HAP-1 (cell line): ENCODE measurements at places on chromosomes 11 and 22.

DNA sequence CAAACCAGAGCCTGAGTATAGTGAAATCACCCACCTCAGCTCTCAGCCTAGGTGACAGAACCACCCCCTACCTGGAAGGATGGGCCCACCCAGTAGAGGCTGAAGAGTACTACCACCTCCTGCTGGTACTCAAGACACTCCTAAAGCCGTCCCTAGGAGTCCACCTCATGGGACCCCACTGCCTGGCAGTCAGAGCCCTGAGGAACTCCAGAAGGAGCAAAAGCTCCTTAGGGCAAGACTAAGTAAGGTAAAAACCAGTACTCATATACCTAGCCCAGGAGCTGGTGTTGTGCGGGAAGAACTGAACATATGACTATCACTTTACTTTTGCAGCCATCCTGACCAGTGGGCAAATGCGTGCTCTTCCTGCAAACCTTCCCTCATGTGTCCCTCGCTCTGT is 36.3 kb downstream of the HIRA start:
- DNase-seq = no peak

GRCh38 chr11:58930926-58931325 is 8.4 kb upstream of the GLYATL1 start:
- no peak for DNase-seq

DNA sequence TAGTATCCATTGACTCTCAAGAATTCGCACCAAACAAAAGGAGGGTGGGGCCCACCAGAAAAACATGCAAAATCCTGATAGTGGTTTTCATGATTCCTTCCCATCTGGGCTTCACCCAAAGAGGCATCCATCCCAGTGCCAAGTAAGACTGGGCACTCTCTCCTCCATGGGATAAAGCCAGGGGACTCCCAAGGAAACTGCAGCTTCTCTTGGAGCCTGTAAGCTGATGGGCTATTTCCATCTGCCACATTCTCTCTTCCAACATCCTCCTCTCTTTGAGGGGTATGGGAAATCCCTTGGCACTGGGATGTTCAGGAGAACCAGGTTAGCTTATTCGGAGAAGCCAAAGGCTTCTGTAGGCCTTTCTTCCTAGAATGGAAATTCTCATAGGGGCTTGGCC is 10.8 kb downstream of the OPCML start:
- no peak for DNase-seq

- no peak for DNase-seq
Measured at GRCh38 chr11:37774441-37774840, 1176.4 kb upstream of the RAG2 start.

GRCh38 chr11:75033916-75034315 is 45.2 kb downstream of the NEU3 start:
- no peak for DNase-seq

GRCh38 chr11:64122411-64123410 is 43.2 kb downstream of the MACROD1 start:
- no peak for DNase-seq

DNA sequence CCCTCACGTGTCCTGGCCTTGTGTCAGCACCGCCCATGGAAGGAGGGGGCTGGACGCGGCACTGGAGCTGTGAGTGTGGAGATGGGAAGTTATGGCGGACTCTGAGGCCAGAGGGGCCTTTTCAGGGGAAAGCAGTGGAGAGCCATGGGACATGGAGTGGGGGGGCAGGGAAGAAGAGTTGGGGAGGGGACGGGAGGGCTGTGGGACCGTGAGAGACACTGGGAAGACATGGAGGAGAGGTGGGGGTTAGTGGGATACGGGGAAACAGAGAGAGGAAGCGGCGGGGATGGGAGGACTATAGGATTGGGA is 58.2 kb downstream of the FBXO7 start:
- DNase-seq = no peak

DNA sequence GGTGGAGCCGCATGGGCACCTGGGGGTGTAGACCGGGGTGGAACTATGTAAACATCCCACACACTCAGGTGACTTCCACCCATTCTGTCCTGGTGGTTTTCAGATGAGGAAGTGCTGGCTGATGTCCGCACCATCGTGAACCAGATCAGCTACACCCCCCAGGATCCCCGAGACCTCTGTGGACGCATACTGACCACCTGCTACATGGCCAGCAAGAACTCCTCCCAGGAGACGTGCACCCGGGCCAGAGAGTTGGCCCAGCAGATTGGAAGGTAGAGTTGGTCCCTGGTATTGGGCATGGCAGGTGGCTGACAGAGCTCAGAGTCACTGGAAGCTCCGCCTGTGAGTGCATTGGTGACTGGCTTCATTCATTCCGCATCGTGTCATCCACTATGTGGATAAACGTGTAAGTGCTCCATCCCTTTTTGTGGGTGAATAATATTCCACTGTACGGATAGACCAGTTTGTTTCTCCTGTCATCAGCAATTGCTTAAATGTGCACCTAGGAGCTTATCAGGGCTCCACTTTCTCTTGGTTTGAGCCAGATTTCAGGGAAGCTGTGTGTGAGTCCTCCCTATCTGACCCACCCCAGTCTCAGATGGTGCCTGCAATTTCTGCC is 29.9 kb downstream of the NADSYN1 start:
- DNase-seq = no peak

DNA sequence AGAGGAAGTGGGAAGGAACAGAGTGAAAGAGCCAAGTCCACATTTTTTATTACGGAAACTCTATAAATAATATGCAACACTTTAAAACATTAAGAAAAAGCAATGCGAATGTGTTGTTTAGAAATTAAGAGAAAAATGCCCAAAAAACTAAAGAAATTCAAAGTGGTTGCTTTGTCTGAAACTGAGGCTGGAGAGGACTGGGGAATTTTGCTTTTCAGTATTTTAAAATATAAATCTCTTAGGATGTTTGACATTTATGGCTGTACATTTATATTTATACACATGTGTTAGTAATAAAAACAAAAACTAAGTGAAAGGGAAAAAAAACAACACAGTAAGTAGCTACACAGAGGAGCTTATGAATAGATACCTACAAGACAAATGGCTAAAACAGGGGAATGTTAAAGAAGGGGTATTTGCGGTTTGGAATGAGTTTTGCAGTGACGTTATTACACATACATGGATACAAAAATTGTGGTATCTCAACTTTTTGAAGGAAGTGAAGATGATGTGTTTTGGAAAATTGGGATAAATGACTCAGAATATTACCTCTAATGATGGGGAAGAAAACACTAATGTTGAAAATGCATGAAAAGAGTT is 97.0 kb upstream of the DRD2 start:
- DNase-seq = no peak

DNA sequence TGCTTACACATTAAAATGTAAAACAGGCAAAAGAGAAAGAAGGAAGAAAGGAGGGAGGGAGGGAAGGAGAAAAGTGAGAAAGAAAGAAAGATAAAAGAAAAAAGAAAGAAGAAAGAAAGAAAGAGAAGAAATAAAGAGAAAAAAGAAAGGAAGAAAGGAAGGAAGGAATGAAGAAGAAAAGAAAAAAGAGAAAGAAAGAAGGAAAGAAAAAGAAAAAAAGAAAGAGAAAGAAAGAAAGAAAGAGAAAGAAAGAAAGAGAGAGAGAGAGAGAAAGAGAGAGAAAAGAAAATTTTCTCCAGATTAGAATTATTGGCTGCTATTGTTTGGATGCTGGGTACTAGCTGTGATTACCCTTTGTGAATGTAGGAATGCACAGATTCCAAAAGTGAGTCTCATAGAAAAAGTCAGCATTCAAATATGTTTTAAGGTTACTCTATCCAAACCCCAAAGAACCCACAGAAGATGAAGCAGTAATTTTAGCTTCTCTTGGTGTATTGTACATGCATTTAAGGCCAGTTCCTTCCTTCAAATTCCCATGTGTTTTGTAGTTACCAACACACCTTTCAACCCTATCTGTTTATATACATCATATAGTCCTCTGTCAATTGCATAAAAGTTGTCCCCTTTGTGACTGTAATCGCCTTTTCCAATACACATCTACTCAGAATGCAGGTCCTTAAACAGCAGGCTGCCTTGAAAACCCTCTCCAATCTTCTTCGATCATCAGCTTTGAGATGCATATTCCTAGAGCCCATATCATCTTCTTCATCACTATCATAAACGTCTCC is 789 bp upstream of the FAM111A start:
- DNase-seq = no peak

DNA sequence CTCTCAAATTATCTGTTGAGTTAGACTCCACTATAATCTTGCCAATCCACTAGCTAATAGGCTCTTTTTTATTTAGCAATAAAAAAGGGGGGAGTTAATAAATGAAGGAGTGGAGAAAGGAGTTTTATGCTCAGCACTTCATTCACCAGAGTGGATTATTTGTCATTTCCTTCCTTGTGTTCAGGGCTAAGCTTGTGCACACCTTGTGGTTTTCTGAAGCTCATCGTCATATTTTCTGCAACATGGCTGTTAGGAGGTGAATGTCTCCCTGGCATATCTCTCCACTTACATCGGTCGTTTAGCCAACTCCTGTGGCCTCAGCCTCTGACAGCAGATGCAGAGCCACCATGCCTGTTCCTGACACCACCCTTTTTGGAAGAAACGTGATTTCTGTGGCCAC is 83.9 kb upstream of the MTNR1B start:
- DNase-seq = no peak

DNA sequence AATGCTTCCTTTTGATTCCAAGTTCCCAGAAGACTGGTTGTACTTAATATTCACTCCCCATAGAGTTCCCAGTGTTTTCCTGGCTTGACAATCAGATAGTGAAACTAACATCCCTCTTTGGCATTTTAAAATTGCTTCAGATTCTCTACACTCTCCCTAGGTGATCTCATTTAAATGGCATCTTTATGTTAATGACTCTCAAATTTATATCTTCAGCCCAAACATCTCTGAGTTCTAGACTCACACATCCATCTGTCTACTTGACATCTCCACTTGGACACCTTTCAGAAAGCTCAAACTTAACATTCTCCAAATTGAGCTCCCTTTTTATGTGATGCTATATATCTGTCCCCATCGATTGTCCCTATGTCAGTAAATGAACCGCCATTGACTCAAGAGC is 232.0 kb downstream of the NTM start:
- no peak for DNase-seq

GRCh38 chr11:90753546-90753945 is 530.7 kb upstream of the CHORDC1 start:
- DNase-seq = no peak

DNA sequence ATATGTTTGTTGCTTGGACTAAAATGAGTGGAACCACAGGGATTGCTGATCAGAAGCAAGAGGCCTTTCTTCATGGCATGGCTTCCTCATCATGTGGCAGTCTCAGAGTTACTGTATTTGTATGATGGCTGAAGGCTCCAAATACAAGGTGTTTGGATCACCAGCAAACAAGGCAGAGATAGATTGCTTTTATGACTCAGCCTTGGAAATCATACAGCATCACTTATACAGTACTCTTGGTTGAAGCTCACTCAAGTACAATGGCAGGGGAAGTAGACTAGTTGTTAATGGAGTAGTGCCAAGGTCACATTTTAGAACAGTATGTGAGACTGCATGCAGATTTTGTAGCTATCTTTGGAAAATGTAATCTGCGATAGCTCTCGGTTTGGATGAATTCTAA is 16.6 kb downstream of the CAPRIN1 start:
- DNase-seq = no peak

- no peak for DNase-seq
Measured at GRCh38 chr11:68948496-68948895, 32.3 kb downstream of the MRGPRD start.

DNA sequence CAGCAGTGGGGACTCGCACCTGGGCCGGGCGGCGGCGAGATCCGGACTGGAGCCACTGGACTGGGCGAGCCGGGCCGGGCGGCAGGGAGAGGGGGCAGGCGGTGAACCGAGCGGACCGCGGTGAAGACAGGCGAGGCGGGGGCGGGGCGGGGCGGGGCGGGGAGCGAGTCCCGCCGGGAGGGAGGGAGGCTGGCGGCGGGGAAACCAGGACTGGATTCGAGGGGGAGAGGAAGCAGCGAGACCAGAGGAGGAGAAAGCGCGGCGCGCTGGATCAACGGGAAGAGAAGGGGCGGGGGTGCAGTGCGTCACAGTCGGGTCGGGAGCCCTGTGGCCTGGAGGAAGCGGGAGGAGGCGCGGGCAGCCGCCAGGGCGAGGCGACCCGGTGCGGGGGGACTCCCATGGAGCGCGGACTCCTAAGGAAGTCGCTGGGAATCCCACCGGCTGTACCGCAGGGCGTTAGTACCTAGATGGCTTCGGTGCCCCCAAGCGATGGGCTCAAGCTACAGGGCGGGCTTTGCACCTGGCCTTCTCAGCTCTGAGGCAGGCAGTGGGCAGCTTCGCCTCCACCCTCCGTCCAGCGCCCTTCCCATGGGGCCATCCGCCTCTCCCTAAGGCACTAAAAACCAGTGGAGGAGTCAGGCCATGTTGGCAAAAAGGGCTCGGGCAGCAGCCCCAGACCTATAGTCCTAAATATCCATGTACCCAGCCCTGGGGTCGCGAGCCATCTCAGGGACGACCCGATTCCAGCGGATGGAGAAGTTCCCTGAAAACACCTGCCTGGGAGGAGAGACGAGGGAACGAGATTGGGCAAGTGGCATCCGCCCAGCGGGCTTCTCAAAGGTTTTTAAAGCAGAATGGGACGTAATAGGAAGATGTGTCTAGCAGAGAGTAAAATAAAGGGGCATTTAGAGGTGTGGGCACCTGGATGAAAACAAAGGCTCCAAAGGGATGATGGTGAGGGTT is at the start of gene TMEM121B:
TSS of gene TMEM121B (minus strand) at position 128 of the 963 bp plus-strand sequence. CDS start 233 bp downstream, outside the sequence.
- DNase-seq = peak; percentile 92

GRCh38 chr11:6206456-6207180 is 1.3 kb downstream of the C11orf42 start:
- no peak for DNase-seq

GRCh38 chr11:70662691-70663098 is 264.4 kb downstream of the CTTN start:
- no peak for DNase-seq

DNA sequence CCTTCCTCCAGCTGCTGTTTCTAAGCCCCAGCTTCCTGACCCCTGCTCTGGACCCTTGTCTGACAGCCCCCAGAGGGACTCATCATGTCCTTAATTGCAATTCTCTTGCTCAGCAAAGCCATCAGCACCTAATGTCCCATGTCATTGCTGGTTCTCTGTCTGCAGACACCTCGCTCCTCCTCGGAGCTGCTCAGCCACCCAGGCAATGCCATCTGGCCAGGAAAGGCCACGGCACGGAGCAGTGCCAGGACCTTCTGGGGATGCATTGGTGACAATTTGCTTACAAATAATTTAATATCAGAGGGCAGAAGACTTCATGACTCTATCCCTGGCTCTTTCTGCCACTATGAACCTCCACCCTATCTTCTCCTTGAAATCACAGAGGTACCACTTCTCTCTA is 107.0 kb upstream of the THY1 start:
- no peak for DNase-seq

GRCh38 chr11:103491777-103492176 is 382.6 kb downstream of the DYNC2H1 start:
- peak; percentile 74 for DNase-seq

GRCh38 chr11:112526699-112527416 is 266.2 kb upstream of the PLET1 start:
- no peak for DNase-seq
